ENCODE measurements at places on chromosomes 7 and 10.

DNA sequence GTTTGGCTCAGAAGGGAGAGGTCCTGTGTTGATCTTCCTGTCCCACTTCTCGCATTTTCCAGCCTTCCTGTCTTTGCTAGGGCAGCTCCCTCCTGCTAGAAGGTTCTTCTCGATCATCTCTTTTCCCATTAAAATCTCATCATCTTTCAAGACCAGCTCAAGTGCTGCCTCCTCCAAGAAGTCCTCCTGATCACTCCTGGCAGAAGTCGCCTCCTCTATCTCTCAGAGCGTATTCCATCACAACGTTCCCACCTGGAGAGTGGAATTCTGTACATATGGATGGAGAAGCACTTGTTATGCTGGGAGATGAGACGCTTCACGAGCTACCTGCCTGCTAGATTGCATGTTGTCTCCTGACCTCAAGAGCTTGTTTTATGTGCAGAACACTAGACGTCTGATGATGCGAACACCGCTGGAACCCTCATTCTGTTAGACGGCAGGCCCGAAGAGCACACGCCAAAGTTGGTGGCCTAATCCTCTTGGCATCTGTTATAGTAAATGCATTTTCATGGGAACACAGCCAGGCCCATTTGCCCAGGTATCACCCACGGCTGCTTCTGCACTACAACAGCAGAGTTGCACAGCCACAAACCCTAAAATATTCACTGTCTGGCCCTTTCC, 68.0 kb upstream of the INSIG1 start:
- DNase-seq, result no peak

GRCh38 chr7:25208525-25209221, 19.6 kb downstream of the NPVF start:
- DNase-seq, result no peak

- DNase-seq, result no peak
Measured at GRCh38 chr10:129513312-129513711, 46.3 kb downstream of the MGMT start.

- no peak for DNase-seq
Measured at GRCh38 chr10:11446133-11446532, 165.3 kb downstream of the USP6NL start.

GRCh38 chr7:29197916-29198315, 3.3 kb downstream of the CHN2 start:
- no peak for DNase-seq

GRCh38 chr10:18474118-18474455, 177.3 kb downstream of the NSUN6 start:
- DNase-seq, result no peak

GRCh38 chr7:95986178-95986764, 213.9 kb downstream of the DYNC1I1 start:
- DNase-seq, result no peak

- no peak for DNase-seq
Measured at GRCh38 chr7:30908681-30909080, 3.0 kb upstream of the AQP1 start.
